ENCODE measurements at places on chromosomes 4 and X.

GRCh38 chrX:95612350-95612749 is 1072.3 kb upstream of the DIAPH2 start:
- no peak for DNase-seq

DNA sequence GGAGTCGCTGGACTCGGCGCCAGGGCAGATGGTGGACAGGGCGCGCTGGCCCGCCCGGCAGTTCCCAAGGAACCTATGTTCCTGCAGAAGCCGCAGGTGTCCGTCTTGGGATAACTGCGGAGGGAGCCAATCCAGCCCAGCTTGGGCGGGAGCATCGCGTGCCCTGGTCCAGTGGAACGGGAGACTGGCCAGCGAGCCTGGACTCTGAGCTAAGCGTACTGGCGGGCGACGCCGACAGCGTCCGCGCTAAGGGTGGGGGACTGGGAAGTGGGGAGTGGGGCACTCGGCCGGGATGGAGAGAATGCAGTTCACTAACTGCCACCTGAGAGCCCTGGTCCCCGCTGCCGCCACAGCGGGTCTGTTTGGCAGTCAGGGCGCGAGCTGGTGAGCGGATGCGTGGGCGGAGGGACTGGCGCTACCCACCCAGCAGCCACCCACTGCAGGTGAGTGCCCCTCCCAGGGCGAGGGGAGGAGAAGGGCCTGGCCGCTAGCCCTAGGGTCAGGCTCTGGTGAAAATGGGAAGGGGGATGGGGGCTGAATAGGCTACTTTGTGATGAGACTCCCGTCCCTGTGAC is 1.3 kb upstream of the MAMLD1 start:
- peak; percentile 18 for DNase-seq

DNA sequence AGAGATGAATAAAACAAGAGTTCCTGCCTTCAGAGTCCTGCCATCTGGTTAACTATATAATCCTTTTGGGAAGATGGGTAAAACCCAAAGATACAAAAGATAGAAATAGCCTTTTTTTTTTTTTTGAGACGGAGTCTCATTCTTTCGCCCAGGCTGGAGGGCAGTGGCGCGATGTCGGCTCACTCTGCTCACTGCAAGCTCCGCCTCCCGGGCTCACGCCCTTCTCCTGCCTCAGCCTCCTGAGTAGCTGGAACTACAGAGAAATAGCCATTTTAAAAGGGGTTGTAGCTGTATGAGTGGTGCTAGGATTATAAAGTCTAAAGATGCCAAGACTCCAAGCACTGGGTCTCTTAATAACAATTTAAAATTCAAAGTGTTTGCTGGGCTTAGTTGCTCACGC is 97.2 kb downstream of the KDR start:
- no peak for DNase-seq

DNA sequence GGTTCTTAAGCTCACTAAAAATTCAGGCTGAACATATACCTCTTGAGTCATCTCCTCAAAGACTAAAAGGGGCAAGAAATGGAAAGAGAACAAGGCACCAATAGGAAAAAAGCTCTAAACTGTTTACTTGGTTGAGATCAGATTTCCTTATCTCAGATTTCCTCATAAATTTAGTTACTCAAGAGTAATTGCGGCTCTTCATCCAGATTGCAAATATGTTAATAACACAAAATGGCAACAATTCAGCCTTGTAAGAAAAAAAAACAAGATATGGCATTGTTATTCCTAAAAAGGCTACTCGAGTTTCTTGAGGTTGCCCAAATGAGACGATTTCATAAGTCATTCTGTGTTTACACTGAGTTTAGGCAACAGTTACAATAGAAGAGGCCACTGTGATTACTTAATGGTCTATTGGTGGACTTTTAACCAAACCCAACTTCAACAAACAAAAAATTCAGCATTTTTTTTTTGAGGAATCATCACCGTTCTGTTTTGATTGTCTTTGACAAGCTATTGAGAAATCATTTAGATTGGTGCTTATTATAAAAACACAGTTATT is 97.9 kb upstream of the PDHA1 start:
- DNase-seq = no peak

DNA sequence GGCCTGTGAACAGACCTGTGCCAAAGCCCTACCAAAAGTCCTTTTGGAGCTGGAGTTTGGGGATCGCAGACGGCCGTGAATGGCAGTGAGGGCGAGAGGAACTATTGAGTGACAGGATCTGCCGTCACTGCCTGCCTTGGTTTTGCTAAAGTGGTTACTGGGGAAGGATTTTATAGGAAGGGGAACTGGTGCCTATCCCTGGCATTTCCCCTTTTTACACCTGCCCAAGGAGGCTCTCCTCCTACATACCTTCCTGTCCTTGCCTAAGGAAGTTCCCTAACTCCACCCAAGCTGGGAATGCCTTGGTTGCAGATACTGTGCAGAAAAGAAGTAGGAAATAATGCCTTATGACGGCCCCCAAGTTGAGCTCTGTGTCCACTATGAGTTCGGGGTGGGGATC is 14.5 kb downstream of the LONRF3 start:
- DNase-seq = no peak

DNA sequence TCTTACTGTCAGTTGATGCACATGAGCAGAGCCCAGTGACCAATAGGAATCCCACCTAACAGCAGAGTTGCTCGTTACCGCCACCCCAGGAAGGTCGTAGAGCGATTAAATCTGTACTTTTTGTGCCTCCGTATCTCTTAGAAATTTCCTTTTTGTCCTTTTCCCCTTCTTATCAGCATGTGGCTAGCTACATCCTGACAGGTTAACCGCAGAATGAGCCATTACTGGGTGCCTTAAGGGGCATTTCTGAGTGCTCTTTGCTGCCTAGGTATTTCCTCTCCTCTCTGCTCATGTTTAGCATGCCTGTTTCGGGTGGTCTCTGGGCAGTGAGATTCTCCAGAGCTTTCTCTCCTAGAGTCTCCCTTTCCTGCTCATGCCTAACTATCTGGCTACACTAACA is 530.5 kb downstream of the FAM133A start:
- DNase-seq = no peak

- DNase-seq = no peak
Measured at GRCh38 chr4:184782731-184783373, 42.9 kb downstream of the ACSL1 start.

GRCh38 chrX:80021621-80022020 is 7.1 kb downstream of the TBX22 start:
- DNase-seq = no peak

DNA sequence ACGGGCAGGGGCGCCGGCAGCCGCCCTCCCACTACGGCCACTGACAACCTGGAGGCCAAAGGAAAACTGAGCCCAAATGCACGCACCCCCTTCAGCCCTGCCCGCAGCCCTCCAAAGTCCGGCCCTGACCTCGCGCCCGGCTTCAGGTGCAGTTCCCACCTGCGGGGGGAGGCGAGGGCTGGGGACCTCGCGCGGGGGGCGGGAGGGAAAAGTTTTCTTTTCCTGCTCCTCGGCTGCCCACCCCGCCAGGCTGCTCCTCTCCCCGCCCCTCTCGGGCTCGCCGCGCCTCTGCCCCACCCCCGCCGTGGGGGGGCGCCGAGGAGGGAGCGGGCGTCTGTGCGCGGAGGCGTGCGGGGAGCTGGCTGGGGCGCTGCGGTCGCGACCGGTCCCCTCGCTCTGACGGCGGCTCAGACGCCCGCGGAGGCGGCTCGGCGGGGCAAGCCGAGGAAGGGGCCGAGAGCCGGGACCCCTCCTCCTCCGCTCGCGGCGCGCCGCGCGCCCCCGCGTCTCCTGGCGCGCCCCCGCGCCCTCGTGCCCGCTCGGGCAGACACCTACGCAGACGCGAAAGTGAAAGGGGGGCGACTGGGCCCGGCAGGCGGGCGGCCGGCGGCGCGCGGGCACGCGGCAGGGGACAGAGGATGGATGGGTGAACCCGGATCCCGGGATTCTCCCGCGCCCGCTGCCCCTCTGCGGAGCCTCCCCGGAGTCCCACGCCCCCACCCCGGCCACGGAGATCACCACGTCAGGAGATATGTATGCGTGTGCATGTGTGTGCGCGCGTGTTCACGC is 3.1 kb upstream of the NR3C2 start:
- no peak for DNase-seq

- DNase-seq = no peak
Measured at GRCh38 chr4:25421816-25422525, 44.9 kb downstream of the ANAPC4 start.

- no peak for DNase-seq
Measured at GRCh38 chr4:184442314-184442635, 32.1 kb downstream of the IRF2 start.

- no peak for DNase-seq
Measured at GRCh38 chr4:174009686-174010451, 273.6 kb downstream of the FBXO8 start.

DNA sequence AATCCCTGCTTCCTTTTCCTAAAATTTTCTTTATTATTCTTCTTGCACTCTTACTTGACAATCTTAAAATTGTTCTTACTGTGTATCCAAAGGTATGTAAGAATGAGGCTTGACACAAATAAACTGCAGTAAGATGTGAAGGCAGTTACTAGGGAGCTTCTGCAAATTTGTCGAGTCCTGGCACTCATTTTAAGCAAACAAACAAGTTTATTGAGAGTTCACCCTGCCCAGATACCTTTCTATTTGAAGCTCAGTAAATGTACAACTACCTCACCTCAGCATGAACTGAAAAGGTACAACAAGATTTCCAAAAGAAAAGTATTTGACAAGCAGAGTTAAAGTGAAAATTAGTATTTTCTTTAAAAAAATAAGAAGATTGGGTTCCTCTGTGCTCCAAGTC is 13.3 kb upstream of the SYTL4 start:
- DNase-seq = no peak

- no peak for DNase-seq
Measured at GRCh38 chr4:10958226-10958856, 273.8 kb upstream of the CLNK start.

GRCh38 chr4:144970597-144970996 is 127.4 kb downstream of the ANAPC10 start:
- no peak for DNase-seq

GRCh38 chrX:78024349-78025059 is 55.1 kb upstream of the PGAM4 start:
- no peak for DNase-seq

- no peak for DNase-seq
Measured at GRCh38 chrX:39442332-39442731, 641.1 kb downstream of the MID1IP1 start.

GRCh38 chrX:115449742-115450141 is 111.2 kb upstream of the PLS3 start:
- DNase-seq = peak; percentile 82

DNA sequence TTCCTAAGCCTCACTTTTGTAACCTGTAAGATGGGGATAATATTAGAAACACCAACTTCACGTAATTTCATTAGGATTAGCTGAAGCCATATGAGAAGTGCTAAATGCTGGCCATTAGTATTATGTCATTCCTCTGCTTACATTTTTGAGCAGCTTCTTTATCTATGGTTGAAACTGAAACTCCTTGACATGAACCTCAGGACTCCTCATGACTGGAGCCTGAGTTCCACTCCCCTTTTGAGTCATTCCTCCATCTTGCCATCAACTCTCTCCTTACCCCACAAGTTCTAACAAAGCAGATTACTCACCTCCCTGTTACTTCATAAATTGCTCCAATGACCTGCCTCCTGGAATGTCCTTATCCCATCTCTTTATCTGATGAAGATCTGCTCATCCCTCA is 123.2 kb upstream of the KCNIP4 start:
- no peak for DNase-seq

GRCh38 chrX:40722930-40723329 is 12.4 kb downstream of the MED14 start:
- no peak for DNase-seq

DNA sequence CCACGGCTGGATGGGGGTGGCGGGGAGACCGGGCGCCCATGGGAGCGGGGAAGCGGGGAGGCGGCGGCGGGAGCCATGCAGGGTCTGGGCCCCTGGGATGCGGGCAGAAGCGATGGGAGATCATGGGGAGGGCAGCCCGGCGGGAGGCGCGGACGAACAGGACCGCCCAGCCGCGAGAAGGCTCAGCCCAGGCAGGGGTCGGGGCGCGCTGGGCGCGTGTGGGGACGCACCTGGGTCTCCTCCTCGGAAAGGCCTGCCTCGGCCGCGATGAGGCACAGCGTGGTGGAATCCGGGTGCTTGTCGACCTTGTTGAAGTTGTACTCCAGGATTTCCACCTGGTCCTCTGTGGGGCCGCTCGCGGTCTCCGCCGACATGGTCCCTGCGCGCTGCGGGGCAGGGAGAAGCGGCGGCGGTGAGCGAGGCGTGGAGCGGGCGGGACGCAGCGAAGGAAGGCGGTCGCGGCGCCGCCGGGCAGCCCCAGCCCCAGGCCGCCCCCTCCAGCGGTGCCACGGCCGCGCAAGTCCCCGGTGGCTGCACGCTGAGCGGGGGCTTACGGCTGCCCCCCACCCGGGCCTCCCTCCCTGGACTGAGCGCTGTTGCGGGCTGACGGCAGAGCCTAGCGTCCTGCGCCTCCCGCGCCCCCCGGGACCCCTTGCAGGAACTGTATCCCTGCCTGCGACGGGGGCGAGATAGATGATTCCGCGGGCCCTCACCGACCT is 25.3 kb downstream of the HOPX start:
- peak; percentile 42 for DNase-seq

GRCh38 chrX:106484233-106484632 is 127.5 kb upstream of the RADX start:
- no peak for DNase-seq

GRCh38 chrX:151973851-151974335 is 583 bp downstream of the GABRE start:
- DNase-seq = no peak

DNA sequence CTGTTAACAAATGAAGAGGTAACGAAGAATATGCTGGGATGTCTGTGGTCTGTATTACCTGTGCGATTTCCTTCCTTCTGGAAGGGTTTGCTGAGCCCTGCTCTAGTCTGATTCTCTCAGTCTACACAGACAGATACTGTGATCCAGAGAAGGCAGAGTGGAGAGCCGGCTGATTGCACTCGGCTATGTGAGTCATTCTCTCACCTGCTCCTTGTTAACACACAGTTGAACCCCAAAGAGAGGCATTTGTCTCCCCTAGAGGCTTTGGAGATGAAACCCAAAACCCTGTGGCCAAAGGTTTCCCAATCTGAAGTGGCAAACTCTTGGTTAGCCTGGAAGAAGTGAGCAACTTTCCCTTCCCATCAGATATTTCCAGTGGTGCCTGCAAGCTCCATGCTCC is 78.1 kb upstream of the GPC4 start:
- DNase-seq = no peak

GRCh38 chrX:12685541-12685940 is 105.7 kb upstream of the PRPS2 start:
- DNase-seq = no peak

Measured in cardiac muscle cell (in vitro differentiated cells and primary cell).